ENCODE measurements at places on chromosomes 1 and 21.
A peak's percentile ranks its signal among the peaks of the same experiment; 100 is the strongest.

DNA sequence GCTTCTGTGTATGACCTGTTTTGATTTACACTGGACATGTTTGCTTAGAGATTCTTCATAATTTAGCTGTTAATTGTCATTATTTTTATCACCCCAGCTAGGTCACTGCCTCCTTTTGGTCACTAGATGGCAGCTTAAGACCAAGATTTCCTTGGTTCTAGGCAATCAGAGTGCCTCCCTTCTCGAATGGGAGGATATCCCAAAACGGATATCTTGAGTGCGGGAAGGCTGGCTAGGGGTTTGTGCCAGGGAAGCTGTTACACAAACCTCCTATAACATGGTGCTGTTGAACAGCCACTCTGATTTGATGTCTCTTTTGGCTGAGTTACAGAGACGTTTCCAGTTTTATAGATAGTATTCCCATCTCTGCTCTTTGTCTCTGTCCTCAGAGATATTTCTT is 283.5 kb downstream of the S1PR1 start:
- peak; percentile 76 for DNase-seq

GRCh38 chr21:45552696-45553391 is 10.6 kb upstream of the SLC19A1 start:
- no peak for DNase-seq

GRCh38 chr1:62218604-62219003 is 24.0 kb downstream of the L1TD1 start:
- no peak for DNase-seq

- no peak for DNase-seq
These were observed 40.2 kb upstream of the KIF1B start for GRCh38 chr1:10170239-10170574.

DNA sequence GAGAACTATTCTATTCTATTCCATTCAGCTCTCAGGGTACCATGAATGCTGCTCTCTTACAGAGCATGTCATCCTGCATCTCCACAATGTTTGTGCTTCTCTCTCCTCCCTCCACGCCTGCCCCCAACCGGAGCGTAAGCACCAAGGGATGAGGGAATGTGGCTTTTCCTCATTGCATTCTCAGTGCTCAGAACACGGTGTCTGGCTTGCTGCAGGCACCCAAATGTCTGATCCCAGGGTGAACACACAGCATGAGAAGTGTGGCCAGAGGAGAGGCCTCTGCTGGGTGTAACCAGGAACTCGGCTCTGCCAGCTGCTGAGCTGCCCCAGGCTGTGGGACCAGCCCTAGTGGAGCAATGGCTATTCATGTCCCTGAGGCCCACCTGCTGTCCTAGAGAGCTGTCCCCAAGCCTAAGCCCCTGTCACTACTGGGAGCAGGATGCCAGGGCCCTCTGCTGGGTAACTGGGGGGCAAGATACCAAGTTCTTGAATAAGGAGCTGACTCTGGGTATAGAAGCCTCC is 38.3 kb downstream of the OLFML2B start:
- DNase-seq, result no peak

- no peak for DNase-seq
These were observed 68.1 kb downstream of the PPP1R12B start for GRCh38 chr1:202416641-202417040.

DNA sequence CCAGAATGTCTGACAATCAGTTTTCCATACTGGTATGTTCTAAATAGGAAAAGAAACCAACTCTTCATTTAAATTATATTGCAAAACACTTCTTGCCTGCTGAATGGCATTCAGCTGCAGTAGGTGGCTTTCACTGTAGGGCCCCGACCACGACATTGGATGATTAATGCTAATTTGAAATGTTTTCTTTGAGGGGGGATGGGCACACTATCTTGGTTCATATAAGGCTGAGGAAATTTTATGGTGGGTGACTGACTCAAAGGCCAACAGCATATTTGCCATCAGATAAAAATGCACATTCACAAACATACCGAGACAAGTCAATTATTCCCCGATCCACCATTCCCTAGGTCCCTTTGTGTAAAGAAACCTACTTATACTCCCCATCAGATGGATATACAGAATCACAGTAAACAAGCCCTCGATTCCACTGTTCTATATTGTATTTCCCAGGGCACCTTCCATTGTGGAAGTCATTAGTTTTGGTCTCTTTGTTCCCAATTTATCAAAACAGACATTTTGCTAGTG is 464.2 kb upstream of the DAB1 start:
- no peak for DNase-seq

DNA sequence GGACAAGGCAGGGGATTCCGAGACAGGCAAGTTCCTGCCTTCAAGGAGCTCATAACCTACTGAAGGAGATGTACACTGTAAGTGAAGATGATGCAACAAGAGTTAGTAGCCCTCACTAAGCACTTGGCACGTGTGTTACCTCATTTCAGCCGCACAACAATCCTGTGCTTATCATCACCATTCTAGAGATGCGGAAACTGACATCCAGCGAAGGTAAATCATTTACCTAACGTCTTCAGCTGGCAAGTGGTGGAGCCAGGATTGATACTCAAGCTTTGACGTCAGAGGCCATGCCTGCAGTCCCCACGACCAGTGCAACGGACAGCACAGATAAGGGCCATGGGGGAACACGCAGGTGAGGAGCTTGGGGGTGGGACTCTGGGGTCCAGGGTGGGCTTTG is 2.9 kb upstream of the UBXN10 start:
- DNase-seq, result no peak

DNA sequence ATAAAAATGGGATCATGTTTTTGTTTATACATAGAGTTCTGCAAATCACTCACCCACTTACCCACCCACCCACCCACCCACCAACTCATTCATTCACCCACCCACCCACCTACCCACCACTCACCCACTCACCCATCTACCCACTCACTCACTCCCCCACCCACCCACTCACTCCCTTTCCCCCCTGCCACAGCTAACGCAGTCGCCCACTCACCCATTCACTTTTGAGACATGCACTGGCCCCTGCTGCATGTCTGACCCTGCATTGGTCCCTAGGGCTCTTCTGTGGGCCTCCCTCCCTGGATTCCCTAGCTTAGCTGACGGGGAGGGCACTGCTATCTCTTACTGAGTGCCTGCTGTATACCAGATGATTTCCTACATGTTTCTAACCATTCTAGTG is 100.4 kb upstream of the CSF3R start:
- no peak for DNase-seq

All from OCI-M1 (cell line).